GF-D8 (cell line): ENCODE measurements at places on chromosomes 1 and 21.

DNA sequence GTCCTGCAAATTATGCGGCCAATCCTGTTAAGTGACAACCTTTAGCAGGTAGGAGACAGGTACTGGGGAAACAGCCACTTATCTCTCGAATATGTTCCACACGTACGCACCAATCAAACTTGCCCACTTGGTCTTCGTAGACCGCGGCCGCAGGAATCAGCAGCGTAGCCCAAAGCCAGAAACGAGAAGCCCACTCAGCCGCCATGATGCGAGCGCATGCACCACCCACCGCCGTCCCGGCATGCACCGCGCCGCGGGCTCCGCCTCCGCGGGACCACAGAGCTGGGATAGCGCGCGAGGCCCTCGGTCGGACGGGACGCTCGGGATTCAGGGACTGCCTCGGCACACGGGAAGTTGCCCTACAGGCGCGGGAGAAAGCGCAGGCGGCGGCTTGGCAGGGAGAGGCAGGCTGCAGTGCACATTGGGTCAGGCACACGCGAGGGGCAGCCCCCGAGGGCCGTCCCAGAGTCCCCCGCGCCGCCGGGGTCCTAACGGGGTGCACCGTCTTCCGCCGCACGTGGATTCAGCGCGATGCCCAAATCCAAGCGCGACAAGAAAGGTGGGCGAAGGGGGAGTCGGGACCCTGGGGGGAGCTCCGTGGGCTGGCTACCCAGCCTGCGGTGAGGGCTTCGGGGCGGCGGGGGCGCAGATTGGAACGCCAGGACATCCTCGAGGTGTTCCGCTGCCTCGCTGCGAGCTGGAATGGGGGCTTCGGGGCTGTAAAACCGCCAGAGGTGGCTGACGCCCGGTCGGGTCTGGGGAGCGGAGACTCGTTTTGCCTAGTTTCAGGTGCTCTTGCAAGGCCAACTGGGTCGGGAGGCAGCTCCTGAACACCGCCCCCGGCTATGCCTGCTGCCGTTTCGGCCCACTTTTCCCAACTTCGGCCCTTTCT, at the start of the genes EMC1 and MRTO4:
Gene EMC1 (minus strand): TSS at position 220 of the 892 bp plus-strand sequence. CDS start 15 bp downstream, at position 205.
Gene MRTO4 (plus strand): TSS at position 501 of the 892 bp plus-strand sequence. CDS start 31 bp downstream, at position 532.
- DNase-seq, result peak; percentile 63

DNA sequence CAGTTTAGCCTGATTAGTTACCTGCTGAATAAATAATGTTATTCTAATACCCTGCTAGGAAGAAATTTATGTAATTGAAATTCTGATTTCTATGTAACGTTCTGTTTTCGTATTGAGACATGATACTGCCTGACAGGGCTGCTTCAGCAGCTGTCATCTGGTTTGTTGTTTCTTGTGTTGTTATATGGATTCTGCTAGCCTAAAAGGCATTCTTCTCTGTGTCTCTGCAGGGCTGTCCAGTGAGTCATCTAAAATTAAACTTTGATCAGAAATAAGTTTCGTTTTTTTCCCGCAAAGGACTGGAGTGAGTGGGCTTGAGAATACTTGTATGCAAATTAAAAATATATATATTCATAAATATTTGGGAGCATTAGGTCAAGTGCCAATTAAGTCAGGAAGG, 93.0 kb downstream of the DYRK1A start:
- DNase-seq, result no peak

- no peak for DNase-seq
Observed at GRCh38 chr1:104987210-104987609, 1237.5 kb downstream of the AMY1C start.

DNA sequence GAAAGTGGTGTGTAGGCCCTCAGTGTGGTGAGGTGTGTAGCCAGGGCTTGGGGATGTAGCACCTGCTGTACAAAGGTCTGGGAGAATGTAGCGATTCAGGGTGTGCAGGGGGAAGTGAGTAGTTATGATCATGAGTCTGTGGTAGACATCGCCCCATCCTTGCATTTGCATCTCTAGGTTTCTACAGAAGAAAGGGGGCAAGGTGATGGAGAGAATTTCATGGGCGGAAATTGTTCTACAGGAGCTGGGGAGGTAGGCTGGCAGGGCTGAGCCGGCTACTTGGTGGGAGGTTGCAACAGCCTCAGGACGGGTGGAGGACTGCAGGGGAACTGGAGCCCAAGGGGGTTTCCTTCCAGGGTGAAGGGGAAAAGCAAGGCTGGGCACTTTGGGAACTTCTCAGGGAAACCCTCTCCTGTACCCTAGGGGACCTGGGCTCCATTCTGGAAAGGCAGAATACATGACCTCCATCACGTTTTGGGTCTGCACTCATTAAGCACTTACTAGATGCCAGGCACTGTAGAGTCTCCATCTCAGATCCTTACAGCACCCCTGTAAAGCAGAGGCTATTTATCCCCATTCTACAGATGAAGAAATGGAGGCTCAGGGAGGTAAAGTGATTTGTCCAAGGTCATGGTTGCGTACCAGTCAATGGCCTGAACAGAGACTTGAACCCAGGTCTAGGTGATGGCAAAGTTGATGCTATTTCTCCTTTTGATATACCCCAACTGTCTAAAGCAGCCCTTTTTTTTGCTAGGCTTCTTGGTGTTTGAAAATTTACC, 14.5 kb upstream of the TNFRSF1B start:
- no peak for DNase-seq

DNA sequence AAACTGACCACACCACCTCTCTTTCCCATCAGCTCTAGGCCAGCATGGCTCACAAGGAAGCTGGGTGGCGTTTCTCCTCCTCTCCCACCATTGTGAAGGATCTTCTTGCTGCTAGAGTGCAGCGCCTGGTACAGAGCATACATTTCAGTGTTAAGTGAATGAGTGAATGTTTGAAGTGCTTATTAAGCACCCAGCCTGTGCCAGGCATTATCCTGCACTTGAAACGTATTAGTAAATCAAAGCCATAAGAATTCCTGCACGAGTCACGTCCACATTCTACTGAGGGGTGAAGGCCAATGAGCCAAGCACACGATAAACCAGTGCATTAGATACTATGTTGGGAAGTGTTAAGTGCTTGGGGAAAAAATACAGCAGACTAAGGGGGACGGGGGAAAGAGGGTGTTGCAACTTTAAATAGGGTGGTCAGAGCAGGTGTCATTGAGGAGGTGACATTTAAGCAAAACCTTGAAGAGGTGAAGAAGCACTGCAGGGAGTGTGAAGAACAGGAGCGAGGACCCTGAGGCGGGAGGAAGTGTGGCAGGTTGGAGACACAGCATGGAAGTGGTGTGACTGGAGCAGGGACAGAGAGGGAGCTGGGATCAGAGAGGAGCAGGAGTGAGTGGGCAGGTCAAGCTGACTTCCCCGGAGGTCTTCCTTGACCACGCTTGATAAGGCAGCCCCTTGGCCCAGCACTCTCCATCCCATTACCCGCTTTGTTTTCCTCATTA, 48.5 kb upstream of the LRRN2 start:
- DNase-seq, result no peak

DNA sequence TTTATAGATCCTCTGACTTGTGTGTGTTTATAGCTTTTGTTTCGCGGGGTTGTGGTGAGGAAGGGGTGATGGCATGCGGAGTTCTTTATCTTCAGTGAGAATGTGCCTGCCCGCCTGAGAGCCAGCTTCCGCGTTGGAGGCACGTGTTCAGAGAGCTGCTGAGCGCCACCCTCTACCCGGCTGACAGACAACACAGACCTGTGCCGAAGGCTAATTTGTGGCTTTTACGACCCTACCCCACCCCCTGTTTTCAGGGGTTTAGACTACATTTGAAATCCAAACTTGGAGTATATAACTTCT, 14.4 kb upstream of the CD101 start:
- peak; percentile 64 for DNase-seq

DNA sequence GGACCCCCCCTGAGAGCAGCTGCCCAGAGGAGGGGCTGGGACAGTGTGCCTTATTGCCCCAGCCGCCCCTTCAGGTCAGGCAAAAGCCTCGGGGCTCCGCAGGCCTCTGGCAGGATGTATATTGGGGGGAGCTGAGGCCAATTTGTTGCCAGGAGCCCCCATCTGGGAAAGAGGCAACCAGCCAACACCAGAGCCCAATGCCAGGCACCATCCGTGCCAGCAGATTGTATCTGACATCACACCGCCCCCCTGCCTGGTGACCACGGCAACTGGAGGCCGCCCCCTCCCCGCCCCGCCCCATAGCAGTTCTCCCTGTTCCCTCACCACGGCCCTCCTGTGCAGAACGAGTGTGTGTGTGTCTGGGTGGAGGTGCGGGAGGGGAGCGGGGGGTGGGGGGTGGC, 3.6 kb upstream of the PLEKHG5 start:
- DNase-seq, result no peak

DNA sequence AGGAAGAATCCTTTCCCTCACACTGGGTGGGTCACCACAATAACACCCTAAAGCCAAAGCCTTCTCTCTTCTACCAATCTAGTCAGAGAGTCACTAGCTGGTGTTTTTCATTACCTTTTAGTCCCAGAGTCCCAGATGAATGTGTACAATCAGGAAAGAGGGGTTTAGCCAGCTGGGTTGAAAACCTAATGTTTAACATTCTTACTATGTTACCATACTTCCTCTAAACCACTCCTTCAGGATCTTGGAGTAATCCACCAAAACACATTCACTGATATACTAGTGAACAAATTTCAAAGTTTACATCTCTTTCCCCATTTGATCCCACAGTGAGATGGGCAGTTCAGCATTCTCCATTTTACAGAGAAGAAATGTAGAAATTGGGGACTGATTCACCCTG, 9.7 kb downstream of the LPAR3 start:
- DNase-seq, result no peak

GRCh38 chr1:111270771-111271463, 19.7 kb upstream of the CHIA start:
- DNase-seq, result no peak

DNA sequence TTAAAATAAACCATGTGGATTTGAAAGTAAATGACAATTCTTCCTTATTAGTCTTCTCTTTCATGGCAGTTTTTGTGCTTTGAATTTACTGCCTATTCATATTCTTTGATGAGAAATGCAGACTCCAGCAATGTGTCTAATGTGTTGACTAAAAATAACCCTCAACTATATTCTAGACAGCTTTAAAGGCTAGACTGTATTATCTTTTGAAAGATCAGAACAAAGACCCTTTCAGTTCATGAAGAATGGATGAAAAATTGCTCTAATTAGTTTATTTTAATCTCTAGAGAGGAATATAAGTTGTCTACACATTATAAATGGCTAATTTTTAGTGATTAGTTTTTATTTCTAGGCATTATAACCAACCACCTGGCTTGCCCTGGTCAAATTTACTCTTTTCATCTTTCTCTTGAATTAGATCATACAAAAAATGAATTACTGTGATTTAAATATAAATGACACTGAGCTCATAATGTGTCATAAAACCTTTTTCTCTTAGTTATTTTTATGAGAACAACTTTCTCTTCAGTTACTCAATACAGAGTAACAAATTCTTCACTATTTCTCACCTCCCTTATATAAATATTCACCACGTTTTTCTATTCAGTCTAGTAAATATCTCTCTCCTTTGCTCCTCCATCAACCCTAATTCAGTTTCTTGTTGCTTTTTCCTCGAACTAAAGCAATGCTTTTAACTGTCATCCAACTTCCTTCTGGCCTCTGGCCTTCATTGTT, 428.5 kb upstream of the TMPRSS15 start:
- no peak for DNase-seq

DNA sequence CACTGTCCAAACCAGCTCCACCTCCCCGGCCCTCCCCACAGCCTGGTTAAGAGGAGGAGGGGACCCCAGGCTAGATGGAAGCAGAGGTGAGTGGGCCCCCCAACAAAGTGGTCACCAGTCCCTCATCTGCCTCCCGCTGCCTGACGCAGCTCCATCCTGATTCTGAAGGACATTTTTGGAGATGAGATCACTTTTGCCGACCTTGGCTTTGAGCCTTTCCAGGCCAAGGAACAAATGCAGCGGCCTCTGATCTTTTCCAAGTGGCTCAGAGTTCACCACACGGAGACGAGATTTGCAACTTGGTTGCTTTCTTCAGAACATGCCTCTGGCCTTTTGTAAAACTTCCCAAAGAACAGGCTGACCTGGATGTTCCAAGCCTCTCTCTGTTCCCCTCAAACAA, 223.1 kb downstream of the NPHP4 start:
- DNase-seq, result no peak

DNA sequence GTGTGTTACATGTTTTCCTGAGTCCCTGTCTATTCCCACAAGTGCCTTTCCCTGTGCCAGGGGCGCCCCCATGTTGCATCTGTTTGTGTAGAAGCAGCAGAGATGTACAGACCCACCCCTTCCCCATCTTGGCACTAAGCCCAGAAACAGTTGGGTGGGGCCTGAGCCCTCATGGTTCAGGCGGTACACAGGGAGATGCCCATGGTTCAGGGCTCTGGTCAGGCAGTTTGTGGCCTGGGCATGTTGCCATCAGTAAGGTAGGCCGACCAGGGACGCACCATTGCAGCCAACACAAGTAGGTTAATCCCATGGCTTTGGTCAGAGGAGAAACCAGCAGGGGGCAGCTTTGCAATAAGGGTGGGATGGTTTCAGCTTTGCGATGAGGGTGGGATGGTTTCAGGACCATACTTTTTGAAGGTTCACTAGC, 914 bp upstream of the ADGRB2 start:
- DNase-seq, result no peak

DNA sequence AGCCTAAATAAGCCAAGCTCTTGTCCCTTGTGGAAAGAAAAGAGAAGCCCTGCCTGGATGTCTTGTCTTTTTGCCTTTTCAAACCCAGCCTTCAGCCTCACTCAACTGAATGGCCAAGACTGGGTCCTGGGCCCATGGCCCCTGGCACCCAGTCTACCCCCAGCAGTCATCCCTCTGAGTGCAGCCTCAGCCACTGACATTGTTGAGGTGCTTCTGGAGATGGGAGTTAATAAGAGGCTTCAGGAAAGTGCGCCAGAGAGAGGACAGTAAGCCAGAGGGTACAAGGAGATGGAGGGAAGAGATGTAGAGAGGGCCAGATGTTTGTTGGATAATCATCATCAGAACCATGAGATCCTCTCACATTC, 6.8 kb downstream of the FNDC5 start:
- no peak for DNase-seq

DNA sequence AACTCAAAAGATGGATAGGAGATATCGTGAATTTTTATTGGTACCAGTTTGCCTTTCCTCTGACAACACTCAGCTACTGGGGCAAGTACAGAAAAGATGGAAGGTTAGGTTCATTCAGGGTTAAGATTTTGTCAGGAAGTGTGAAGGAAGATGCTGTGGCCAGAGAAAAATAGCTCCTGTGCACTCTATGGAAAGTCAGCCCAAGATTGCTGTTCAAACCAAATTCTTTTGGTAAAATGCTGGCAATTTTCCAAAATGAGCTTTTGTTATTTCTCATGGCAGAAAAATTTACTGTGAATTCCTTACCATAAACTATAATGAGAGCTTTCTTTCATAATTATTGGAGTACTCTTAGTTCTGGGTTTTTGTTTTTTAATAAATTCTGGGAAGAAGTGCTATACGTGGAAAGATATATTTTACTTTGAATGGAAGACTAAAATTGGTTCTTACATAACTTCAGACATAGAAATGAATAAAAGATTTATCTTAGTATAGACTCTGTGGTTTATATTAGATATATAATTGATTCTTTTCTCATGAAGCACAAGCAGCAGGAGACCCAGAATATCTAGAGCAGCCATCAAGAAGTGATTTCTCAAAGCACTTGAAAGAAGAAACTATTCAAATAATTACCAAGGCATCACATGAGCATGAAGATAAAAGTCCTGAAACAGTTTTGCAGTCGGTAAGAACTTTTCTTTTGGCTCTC, 112.2 kb downstream of the USP25 start:
- DNase-seq, result no peak
